ENCODE measurements at places on chromosomes 16 and 17. TPM values are rescaled to one million over a fixed set of nuclear protein-coding genes. Genes with fewer than 3 reads are reported as not detected.

The LRRC46 gene
- total RNA-seq: 1.2 TPM

The CD79B gene
- total RNA-seq: 192 TPM

The E4F1 gene
- 26.7 TPM for total RNA-seq

The PSME3IP1 gene
- total RNA-seq: 107 TPM

The CHRNE gene
- total RNA-seq: 0.77 TPM

The ASPHD1 gene
- total RNA-seq: not detected

- DNase-seq: no peak
- H3K36me3 ChIP-seq: no peaks in the 10 kb centered on the region
- no peaks in the 10 kb centered on the region for H3K4me1 ChIP-seq
- H3K4me3 ChIP-seq: no peak overlapping the region
Observed at GRCh38 chr17:37672548-37673078, 29.4 kb upstream of the DDX52 start.

DNA sequence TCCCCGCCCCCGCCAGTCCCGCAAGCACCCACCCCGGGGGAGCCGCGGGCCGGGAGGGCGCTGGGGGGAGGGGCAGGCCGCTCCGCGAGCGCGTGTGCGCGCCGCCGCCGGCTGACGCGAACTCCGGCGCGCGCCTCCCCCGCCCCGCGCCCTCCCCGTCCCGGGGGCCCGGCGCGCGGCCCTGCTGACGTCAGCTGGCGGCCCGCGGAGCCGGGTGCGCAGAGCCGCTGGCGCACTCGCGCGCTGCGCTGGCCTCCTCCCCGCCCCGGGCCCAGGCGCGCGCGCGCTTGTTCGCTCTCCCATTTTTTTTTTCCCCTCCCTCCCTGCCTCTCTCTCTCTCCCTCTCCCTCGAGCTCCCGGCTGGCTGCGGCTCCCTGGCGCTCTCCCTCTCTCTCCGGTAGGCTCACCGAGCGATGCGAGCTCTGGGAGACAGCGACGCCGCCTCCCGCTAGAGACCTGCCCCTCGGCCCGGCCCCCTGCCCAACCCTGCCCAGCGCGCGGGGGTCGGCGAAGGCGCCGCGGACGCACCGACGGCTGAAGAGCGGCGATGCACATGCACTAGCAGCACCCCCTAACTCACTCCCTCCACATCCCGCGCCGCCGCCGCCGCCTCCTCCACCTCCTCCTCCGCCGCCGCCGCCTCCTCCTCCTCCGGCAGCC, at the start of gene GNAO1:
Gene GNAO1, plus strand, starts transcription at position 334 of the 660 bp plus-strand sequence. CDS start 747 bp downstream, outside the sequence.
- no peaks in the 10 kb centered on the region for H3K36me3 ChIP-seq
- H3K27me3 ChIP-seq: peaks cover 80% of the 10 kb centered on the region
- peak within 1 kb of the TSS; percentile 55 for H3K27ac ChIP-seq
- peak; percentile 85 for DNase-seq

- H3K36me3 ChIP-seq: no peaks in the 10 kb centered on the region
- peaks cover 23% of the 10 kb centered on the region for H3K27me3 ChIP-seq
- no peak for DNase-seq
- H3K4me1 ChIP-seq: no peaks in the 10 kb centered on the region
- no peak overlapping the region for H3K27ac ChIP-seq
Observed at GRCh38 chr16:50474138-50474537, 74.1 kb upstream of the NKD1 start.

- no peaks in the 10 kb centered on the region for H3K4me1 ChIP-seq
- H3K4me3 ChIP-seq: no peak overlapping the region
- no peaks in the 10 kb centered on the region for H3K36me3 ChIP-seq
Observed at GRCh38 chr16:50881331-50881830, 139.5 kb downstream of the CYLD start.

DNA sequence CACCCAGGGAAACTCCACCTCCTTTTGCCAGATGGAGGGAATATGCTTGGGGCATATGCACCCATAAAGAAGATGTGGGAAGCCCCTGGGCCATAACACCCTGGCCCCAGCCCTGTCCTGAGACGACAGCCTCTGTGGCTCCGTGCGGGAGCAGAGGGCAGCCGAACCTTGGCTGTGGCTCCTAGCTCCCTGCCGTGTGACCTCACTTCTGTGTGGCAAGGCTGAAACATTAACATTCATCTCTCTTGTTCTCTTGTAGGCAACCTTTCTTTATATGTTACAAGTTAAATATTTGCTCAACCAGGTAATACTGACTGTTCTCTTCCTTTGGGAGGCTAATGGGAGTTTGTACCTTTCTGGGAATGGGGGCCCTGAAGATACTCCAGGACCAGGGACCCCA, 17.5 kb downstream of the SLC47A1 start:
- H3K4me3 ChIP-seq: no peak overlapping the region
- DNase-seq: no peak
- H3K27me3 ChIP-seq: no peaks in the 10 kb centered on the region
- no peaks in the 10 kb centered on the region for H3K36me3 ChIP-seq
- H3K4me1 ChIP-seq: peaks cover 26% of the 10 kb centered on the region

DNA sequence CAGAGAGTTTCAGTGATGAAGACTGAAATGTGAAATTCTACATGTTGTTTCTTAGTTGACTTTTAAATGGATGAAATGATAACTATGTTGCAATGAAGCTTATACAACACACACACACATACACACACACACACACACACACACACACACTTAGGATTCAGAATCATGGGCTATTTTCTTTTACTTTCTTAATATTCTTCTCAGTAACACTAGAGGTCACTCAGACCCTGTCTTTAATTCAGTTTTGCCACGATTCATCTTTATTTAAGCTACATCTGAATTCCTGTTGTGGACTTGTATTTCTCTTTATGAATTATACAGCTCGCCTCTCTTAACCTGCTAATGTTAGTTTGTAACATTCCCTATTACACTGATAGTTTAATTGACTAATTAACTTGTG, 109.6 kb upstream of the GOT2 start:
- H3K27ac ChIP-seq: no peak overlapping the region
- no peaks in the 10 kb centered on the region for H3K36me3 ChIP-seq
- no peaks in the 10 kb centered on the region for H3K27me3 ChIP-seq
- H3K4me3 ChIP-seq: no peak overlapping the region
- no peaks in the 10 kb centered on the region for H3K4me1 ChIP-seq
- DNase-seq: no peak

GRCh38 chr16:31106509-31107464, 1.4 kb upstream of the BCKDK start:
- peaks cover 24% of the 10 kb centered on the region for H3K36me3 ChIP-seq
- peaks cover 44% of the 10 kb centered on the region for H3K4me1 ChIP-seq
- no peak overlapping the region for H3K4me3 ChIP-seq
- H3K27ac ChIP-seq: no peak overlapping the region

GRCh38 chr17:56292010-56292409, 138.7 kb downstream of the ANKFN1 start:
- no peak for DNase-seq
- no peak overlapping the region for H3K27ac ChIP-seq
- no peak overlapping the region for H3K4me3 ChIP-seq
- H3K36me3 ChIP-seq: no peaks in the 10 kb centered on the region
- peaks cover 8% of the 10 kb centered on the region for H3K4me1 ChIP-seq

GRCh38 chr17:61280338-61280737, 119.3 kb upstream of the TBX2 start:
- H3K4me3 ChIP-seq: no peak overlapping the region
- H3K4me1 ChIP-seq: no peaks in the 10 kb centered on the region
- H3K36me3 ChIP-seq: no peaks in the 10 kb centered on the region
- no peak for DNase-seq

- no peaks in the 10 kb centered on the region for H3K27me3 ChIP-seq
- no peaks in the 10 kb centered on the region for H3K36me3 ChIP-seq
- no peak overlapping the region for H3K4me3 ChIP-seq
- H3K4me1 ChIP-seq: no peaks in the 10 kb centered on the region
- no peak for DNase-seq
Observed at GRCh38 chr17:63491977-63492618, 15.2 kb downstream of the ACE start.

- peaks cover 15% of the 10 kb centered on the region for H3K4me1 ChIP-seq
- peaks cover 17% of the 10 kb centered on the region for H3K27me3 ChIP-seq
- H3K27ac ChIP-seq: no peak overlapping the region
- H3K4me3 ChIP-seq: peak overlapping the region; percentile 14
- H3K36me3 ChIP-seq: no peaks in the 10 kb centered on the region
- DNase-seq: peak; percentile 58
Observed at GRCh38 chr17:77528516-77529327, 388.0 kb downstream of the SEC14L1 start.

GRCh38 chr17:47757386-47757785, 24.4 kb downstream of the TBX21 start:
- H3K36me3 ChIP-seq: no peaks in the 10 kb centered on the region
- H3K27ac ChIP-seq: no peak overlapping the region
- no peaks in the 10 kb centered on the region for H3K27me3 ChIP-seq
- no peaks in the 10 kb centered on the region for H3K4me1 ChIP-seq

GRCh38 chr16:28524681-28525171, 14.0 kb downstream of the NUPR1 start:
- no peak for DNase-seq
- H3K4me3 ChIP-seq: no peak overlapping the region
- no peaks in the 10 kb centered on the region for H3K36me3 ChIP-seq
- H3K27me3 ChIP-seq: no peaks in the 10 kb centered on the region
- H3K4me1 ChIP-seq: no peaks in the 10 kb centered on the region
- H3K27ac ChIP-seq: no peak overlapping the region

DNA sequence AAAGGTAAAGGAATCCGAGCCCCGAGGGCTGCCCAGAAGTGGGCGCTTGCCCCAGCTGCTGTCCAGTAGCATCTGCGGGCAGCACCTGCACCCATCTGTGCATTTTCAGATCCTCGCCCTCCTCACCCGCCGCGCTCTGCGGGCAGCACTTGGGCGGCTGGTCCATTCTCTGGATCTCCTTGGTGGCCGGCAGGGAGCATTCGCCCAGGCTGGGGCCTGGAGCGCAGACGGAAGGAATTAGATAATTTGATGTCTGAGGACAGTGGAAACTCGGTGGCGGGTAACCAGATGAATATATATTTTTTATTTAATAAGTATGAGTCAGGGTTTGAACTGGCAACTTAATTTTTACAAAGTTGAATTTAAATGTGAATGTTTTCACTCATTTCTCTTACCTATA, 88.5 kb downstream of the NPIPB11 start:
- H3K4me1 ChIP-seq: peaks cover 16% of the 10 kb centered on the region
- no peaks in the 10 kb centered on the region for H3K36me3 ChIP-seq
- H3K27me3 ChIP-seq: no peaks in the 10 kb centered on the region
- H3K4me3 ChIP-seq: no peak overlapping the region
- no peak for DNase-seq

- H3K27me3 ChIP-seq: no peaks in the 10 kb centered on the region
- no peak overlapping the region for H3K27ac ChIP-seq
- DNase-seq: no peak
- peaks cover 15% of the 10 kb centered on the region for H3K36me3 ChIP-seq
- no peaks in the 10 kb centered on the region for H3K4me1 ChIP-seq
Observed at GRCh38 chr17:9498490-9498889, 77.1 kb downstream of the STX8 start.

GRCh38 chr16:3088450-3088849, 10.6 kb downstream of the ZSCAN10 start:
- H3K36me3 ChIP-seq: no peaks in the 10 kb centered on the region
- peak overlapping the region; percentile 30 for H3K27ac ChIP-seq
- H3K27me3 ChIP-seq: no peaks in the 10 kb centered on the region
- peak; percentile 31 for DNase-seq

DNA sequence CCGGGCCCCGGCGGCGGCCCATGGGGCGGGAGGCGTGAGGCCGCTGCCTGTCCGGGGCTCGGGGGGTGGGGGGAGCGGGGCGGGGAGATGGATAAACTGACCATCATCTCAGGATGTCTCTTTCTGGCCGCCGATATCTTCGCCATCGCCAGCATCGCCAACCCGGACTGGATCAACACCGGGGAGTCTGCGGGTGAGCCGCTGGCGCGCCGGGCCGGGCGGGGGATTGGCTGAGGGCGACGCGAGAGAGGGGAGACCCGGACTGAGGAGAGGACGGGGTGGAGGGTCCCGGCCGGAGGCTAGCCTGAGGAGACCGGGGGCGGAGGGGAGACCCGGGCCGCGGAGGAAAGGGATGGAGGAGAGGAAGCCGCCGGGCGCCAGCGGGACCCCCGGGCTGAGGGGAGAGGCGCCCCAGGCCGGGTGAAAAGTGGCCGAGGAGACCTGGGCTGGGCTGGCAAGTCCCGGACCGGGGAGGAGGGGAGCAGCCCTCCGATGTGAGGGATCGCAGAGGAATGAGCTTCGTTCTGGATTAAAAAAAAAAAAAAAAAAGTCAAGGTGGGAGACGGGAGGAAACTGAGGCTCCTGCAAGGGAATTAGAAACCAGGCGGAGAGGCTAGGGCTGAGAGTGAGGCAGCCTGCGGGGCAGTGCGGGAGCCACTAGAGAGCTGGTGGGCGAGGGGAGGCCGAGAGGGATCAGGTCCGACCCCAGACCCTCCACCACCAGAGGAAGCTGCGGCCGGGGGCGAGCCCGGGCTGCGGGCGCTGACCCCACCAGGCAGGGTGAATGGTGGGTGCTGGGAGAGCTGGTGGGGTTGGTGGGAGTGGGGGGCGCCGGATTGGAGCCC, 526 bp downstream of the MOSMO start:
- peak overlapping the region; percentile 73 for H3K27ac ChIP-seq
- no peaks in the 10 kb centered on the region for H3K36me3 ChIP-seq
- peak overlapping the region; percentile 94 for H3K4me3 ChIP-seq
- peaks cover 66% of the 10 kb centered on the region for H3K4me1 ChIP-seq
- no peaks in the 10 kb centered on the region for H3K27me3 ChIP-seq
- DNase-seq: peak; percentile 86

DNA sequence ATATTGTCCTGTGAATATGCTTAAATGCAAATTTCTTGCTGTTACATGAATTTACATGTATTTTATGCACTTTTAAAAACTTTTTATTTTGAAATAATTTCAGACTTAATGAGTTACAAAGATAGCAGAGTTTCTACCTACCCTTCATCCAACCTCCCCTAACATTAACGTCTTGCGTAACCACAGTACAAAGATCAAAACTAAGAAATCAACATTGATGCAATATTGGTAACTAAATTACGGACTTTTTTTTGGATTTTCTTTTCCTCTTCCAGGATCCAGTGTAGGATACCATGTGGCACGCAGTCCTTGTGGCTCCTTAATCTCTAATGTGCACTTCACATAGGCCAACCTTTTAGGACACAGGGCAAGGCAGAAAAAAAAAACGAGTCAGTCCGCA, 124.9 kb downstream of the ABCC12 start:
- H3K4me1 ChIP-seq: no peaks in the 10 kb centered on the region
- DNase-seq: no peak
- no peak overlapping the region for H3K27ac ChIP-seq
- H3K4me3 ChIP-seq: no peak overlapping the region

GRCh38 chr16:55120408-55120807, 189.7 kb downstream of the IRX5 start:
- no peak overlapping the region for H3K27ac ChIP-seq
- no peaks in the 10 kb centered on the region for H3K27me3 ChIP-seq
- no peaks in the 10 kb centered on the region for H3K36me3 ChIP-seq
- H3K4me3 ChIP-seq: no peak overlapping the region
- no peaks in the 10 kb centered on the region for H3K4me1 ChIP-seq

All from spleen (tissue), 13 donors.